ENCODE measurements at places on chromosomes 13 and 19. TPM values are rescaled to one million over a fixed set of nuclear protein-coding genes. Genes with fewer than 3 reads are reported as not detected.

Gene CYP2A6
- not detected for total RNA-seq

Gene IZUMO1
- not detected for total RNA-seq

Gene ZNF433
- total RNA-seq, result 3.8 TPM

Gene NLRP9
- total RNA-seq, result not detected

Gene ACER1
- not detected for total RNA-seq

Gene NLRP4
- not detected for total RNA-seq

Data from hair follicle dermal papilla cell (primary cell).